Urothelium cell line (cell line): ENCODE measurements at places on chromosomes 5 and 9.
A peak's percentile ranks its signal among the peaks of the same experiment; 100 is the strongest.

- no peak for DNase-seq
Observed at GRCh38 chr5:67195406-67196275, 958 bp downstream of the CD180 start.

DNA sequence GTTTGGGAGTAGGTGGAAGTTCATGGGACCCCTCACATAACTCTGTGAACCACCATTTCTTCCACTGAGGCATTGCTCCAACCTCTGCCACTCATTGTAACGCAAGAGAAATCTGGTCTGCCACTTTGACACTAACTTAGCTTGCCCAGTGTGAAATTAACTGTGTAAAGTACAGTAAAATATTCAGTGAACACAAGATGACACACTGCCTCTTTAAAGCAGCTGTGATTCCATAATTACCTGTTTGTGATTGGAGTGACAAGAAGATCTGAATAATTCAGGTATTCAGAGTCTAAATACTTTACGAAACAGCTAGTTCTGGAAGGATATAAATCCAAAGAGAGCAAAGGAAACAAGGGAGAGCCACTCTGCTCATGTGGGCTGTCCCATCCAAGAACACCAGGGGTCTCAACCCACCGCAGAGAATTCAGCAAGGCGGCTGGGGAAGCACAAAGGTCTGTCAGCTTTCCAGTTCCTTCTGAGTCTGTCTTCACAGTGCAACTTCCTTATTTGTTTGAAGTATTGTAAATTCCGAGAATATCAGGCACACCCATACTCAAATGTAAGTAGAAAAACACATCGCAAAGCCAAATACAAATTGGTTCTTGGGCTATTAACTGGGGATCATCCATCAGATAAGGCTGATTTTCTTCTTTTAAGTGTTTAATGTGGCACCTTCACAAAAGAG, 86.9 kb downstream of the GNAQ start:
- DNase-seq, result no peak

DNA sequence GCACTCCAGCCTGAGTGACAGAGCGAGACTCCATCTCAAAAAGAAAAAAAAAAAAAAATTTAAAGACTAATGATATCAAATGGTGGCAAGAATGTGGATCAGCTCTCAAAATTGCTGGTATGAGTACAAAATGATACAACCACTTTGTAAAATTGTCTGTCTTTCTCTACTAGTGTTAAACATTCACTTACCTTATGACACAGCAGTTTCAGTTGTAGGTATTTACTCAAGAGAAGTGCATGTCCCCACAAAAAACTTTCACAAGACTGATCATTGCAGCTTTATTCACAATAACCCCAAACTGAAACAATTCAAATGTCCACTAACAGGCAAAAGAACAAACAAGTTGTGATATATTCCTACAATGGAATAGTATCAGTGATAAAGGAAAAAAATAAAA, 14.7 kb upstream of the CETN3 start:
- no peak for DNase-seq

- DNase-seq, result no peak
Observed at GRCh38 chr5:73531356-73531755, 33.1 kb downstream of the BTF3 start.

DNA sequence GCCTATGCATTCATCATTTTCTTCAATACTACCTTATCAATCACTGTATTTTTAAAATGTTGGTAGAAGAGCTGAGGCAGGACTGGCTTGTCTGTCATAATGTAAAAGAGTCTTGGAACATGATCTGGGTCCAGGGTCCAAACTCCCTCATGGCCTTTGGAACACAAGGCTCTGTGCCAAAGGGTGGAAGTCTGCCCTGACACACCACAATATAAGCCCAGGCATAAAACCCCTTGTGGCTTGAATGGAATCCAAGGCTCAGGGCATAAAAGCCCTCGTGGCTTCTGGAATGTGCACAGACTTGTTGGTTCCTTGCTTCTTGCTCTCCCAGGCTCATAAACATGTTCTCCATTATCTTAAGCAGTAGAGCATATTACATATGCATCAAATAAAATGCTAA, 48.0 kb downstream of the GABRB2 start:
- no peak for DNase-seq

- no peak for DNase-seq
Observed at GRCh38 chr5:14660833-14661232, 3.7 kb upstream of the OTULIN start.

GRCh38 chr9:90915693-90916092, 114.1 kb downstream of the SYK start:
- DNase-seq, result peak; percentile 59

- no peak for DNase-seq
Observed at GRCh38 chr9:33166231-33167083, 679 bp downstream of the B4GALT1 start.
